Bone marrow (tissue), 2 donors: ENCODE measurements at places on chromosomes 5 and 9.
A peak's percentile ranks its signal among the peaks of the same experiment; 100 is the strongest.

DNA sequence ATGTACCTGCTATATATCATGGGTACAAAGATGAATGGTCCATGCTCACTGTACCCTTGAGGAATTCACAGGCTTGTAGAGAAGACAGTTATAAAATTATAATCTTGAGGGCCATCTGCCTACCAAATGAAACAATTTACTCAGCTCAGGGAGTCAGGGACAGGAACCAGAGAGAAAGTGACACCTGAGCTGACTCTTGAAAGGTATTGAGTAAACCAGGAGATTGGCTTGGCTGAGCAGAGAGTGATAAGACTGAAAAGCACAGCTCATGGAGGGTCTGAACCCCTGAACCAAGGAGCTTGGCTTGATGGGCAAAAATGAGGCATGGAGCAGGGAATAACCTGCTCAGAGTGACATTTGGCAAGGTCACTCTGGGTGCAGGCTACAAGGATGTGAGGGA lies 147.3 kb downstream of the FAM114A2 start:
- DNase-seq, result no peak

GRCh38 chr5:160439205-160439600 lies 17.5 kb downstream of the PTTG1 start:
- peak; percentile 81 for DNase-seq

- DNase-seq, result peak; percentile 85
These were observed 145.5 kb upstream of the MAP3K1 start for GRCh38 chr5:56669534-56670483.

GRCh38 chr9:36968574-36969215 lies 65.4 kb downstream of the PAX5 start:
- DNase-seq, result no peak

DNA sequence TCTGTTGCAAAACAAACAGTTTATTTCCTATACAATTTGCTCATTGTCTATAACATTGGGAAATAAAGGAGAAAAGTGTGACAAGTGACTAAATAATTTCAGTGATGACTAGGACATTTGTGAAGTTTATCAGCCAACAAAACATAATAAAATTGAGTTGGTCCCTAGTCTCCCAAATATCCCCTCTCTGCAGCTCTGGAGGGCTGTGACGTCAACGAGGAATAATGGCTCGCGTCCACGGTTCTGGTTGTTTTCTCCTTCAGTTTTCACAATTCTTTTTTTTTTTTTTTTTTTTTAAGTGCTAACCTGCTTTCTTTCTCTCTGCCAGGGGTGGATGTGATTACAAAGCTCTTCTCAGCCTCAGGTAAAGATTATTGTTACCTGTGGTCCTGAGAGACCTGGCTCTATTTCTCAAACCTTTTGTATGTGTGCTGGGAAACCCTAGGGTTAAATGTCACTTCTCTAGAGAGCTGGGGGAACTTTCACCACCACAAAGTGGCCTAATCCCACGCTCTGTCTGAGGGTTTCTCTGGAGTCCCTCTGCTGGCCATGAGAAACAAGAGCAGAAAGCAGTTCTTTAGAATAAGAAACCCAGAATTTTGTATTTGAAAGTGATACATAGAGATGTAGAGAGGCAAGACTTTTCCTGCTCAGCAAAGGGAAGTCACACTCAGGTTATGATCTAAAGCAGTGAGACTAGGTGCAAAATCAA lies 36.2 kb upstream of the ANKRD55 start:
- DNase-seq, result no peak
